GM23248 (cell line): ENCODE measurements at places on chromosomes 1 and 21. TPM values are rescaled to one million over a fixed set of nuclear protein-coding genes. Genes with fewer than 3 reads are reported as not detected.

Gene PTPN22
- 0.51 and 0.86 TPM in 2 replicates for total RNA-seq

Gene NECTIN4
- 0.54 TPM in 1 of 2 replicates, not detected in the other for total RNA-seq

Gene GJA4
- not detected in 2 replicates for total RNA-seq

Gene GPR161
- 9.0 and 14.2 TPM in 2 replicates for total RNA-seq

Gene FMO4
- 1.6 and 1.7 TPM in 2 replicates for total RNA-seq

Gene KIF26B
- 7.8 and 8.0 TPM in 2 replicates for total RNA-seq

Gene CFHR4
- not detected in 2 replicates for total RNA-seq

Gene LRRC39
- not detected in 2 replicates for total RNA-seq

Gene RNU1-1
- under 0.01 TPM in 1 of 2 replicates, not detected in the other for total RNA-seq

Gene KRTAP7-1
- not detected in 2 replicates for total RNA-seq
